Right ventricle myocardium superior (tissue), 1 donor: ENCODE measurements at places on chromosomes 16 and 17. TPM values are rescaled to one million over a fixed set of nuclear protein-coding genes. Genes with fewer than 3 reads are reported as not detected.
A peak's percentile ranks its signal among the peaks of the same experiment; 100 is the strongest.

- DNase-seq: no peak
Observed at GRCh38 chr16:82182266-82183003, 12.4 kb upstream of the MPHOSPH6 start.

DNA sequence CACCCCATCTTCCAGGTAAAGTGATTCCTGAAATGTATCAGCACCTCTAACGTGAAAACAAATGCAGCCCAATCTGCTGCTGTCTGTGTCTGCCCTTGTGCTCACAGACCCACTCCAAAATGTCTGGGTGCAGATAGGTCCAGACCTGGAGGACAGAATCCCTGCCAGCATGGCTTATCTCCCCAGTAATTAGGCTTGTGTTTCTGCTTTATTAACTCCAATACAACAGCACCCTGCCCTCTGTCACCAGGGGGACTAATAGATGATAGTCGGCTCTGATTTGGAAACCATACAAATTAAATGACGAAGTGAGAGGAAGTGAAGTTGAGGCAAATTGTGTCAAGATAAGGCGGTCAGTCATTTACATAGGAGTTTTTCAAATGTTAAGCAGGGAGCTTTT is 608.3 kb upstream of the SALL1 start:
- DNase-seq: no peak

GRCh38 chr16:82756283-82756599 is 129.5 kb downstream of the CDH13 start:
- DNase-seq: no peak

The SLX4 gene
- 3.2 TPM for total RNA-seq

- peak; percentile 29 for DNase-seq
Observed at GRCh38 chr17:2700491-2701141, 10.9 kb downstream of the CLUH start.

The RNF157 gene
- 18.5 TPM for total RNA-seq

GRCh38 chr17:413016-413350 is 60.4 kb upstream of the RPH3AL start:
- DNase-seq: no peak

GRCh38 chr16:72013389-72013788 is 4.8 kb downstream of the DHODH start:
- DNase-seq: no peak

The SYT17 gene
- 0.54 TPM for total RNA-seq

GRCh38 chr17:1576500-1576899 is 13.9 kb upstream of the PITPNA start:
- DNase-seq: no peak

The KRTAP2-1 gene
- total RNA-seq: not detected

- no peak for DNase-seq
Observed at GRCh38 chr17:57466017-57466471, 209.7 kb downstream of the MSI2 start.

DNA sequence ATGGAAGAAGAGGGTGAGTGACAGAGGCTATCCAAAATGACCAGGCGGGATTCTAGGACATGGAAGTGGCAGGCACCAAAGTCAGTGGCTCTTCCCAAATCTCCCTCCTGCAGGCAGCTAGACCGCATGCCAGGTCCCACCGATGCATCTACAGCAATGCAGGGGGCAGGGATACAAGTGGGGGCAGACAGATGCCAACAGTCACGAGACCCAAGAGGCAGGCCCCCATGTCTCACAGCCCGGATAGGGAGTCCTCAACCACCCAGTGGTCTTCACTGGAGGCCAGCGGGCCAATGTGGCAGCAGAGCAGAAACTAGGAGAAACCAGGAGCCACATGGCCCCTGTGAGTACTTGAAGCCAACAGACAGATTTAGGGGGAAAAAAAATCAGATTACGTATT is 20.0 kb downstream of the NPLOC4 start:
- DNase-seq: no peak

DNA sequence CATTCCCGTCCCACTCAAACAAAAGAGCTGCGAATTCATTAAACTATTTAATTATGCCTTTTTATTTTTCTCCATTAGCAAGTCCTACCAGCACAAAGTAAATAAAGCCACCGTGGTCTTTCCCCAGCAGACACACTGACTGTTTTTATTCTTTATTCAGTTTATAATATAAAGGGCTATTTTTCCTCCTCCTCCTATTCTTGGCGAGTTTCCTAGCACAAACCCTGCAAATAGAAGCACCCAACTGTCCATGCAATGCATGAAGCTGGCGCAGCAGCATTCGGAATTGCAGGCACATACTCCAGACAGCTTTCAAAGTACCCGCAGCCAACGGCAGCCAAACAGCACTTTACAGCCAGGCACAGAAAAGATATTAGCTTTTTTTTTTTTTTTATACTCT is 583.4 kb upstream of the PSMD7 start:
- no peak for DNase-seq

- DNase-seq: no peak
Observed at GRCh38 chr17:40607641-40608040, 40.0 kb downstream of the SMARCE1 start.

GRCh38 chr17:77101521-77102410 is 39.0 kb upstream of the SEC14L1 start:
- DNase-seq: no peak

DNA sequence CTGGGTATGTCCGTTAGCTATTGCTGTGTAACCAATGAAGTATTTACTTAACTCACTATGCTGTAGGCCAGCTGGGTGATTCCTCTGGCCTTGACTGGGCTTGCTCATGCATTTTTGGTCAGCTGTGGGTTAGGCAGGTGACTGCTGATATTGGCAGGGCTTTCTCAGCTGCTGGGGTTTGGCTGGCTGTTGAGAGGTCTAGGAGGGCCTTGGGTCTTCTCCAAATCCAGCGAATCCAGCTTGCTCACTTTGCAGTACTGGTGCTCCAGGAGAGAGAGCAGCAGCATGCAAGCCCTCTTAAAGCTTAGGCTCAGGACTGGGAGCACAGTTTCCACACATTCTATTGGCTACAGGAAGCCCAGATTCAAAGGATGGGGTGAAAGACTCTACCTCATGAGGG is 270.1 kb downstream of the PHKB start:
- no peak for DNase-seq

- DNase-seq: peak; percentile 79
Observed at GRCh38 chr16:88534638-88535190, 35.5 kb upstream of the ZC3H18 start.

DNA sequence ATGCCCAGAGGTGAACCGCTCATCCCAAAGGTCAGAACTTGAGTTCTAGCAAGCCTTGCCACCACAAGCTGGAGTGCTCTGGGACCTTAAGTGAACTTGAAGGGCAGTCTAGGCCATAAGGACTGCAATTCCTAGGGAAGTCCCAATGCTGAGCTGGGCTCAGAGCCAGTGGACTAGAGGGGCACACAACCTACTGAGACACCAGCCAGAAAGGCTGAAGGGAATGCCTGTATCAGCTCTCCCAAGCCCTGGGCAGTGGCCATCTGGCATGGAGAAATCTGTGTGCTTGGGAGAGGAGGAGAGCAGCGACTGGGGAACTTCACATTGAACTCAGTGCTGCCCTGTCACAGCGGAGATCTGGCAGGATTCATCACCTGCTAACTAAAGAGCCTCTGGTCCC is 201.3 kb downstream of the CEP112 start:
- DNase-seq: peak; percentile 83

GRCh38 chr17:40901981-40902474 is 17.0 kb upstream of the KRT20 start:
- DNase-seq: no peak

The TP53TG3 gene
- total RNA-seq: 0.67 TPM

The ACBD4 gene
- 8.0 TPM for total RNA-seq

The KRTAP9-4 gene
- total RNA-seq: not detected

DNA sequence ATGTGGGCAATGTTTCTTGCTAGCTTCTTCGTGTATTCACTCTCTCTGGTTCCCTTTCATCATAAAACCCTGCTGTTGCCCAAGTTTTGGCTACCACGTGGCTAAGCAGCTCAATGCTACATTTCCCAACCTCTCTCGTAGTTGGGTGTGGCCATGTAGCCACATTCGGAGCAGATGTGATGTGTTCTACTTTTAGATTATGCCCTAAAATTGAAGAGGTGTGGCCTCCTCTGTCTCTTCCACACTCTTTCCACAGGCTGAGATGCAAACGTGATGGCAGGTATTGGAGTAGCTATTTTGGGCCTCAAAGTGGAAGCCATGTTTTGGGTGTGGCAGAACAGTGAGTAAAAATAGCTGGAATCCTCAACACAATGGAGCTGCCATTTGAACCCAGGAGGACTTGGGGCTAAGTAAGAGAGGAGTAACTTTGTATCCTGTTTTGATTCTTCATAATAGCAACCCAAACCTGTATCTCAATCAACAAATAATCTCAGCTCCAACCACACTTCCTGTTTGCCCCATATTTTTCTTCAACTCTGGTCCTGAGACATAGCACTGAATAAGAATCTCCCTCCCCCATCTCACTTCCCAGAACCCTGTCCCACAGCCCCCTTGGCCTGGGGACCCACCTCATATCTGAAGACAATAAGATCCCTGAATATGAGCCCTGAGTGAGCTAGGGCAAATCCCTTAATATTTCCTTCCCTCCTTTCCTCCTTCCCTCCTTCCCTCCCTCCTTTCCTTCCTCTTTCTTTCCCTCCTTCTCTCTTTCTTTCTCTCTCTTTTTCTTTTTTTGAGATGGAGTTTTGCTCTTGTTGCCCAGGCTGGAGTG is 4.0 kb downstream of the NUPR1 start:
- peak; percentile 53 for DNase-seq
